ENCODE measurements at places on chromosomes 7 and 10.

GRCh38 chr7:92028686-92029085 lies 88.0 kb downstream of the AKAP9 start:
- no peak for DNase-seq

- DNase-seq: no peak
Observed at GRCh38 chr10:66259836-66260235, 666.0 kb upstream of the LRRTM3 start.

- peak; percentile 30 for DNase-seq
Observed at GRCh38 chr7:85997515-85997914, 646.2 kb upstream of the GRM3 start.

DNA sequence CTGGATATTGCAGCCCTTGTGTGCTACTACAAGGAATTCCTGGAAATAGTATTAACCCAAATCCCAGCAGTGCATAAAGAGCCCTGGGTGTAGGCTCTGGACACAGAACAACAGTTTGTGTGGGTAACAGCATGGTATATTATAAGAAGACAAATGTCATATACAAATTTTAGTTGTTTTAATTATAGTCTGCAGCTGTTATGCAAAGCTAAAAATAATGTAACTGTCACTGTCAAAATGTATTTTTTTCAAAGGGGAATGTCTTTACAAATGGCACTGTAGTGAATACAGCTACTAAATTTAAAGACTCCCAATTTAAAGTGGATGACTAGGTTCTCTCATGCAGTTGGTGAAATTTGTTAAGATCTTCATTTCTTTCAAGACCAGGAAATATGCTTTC lies 339.0 kb downstream of the GPR37 start:
- DNase-seq: no peak

- DNase-seq: no peak
Observed at GRCh38 chr7:79624336-79624735, 170.9 kb upstream of the MAGI2 start.

GRCh38 chr7:146948703-146949102 lies 832.1 kb downstream of the CNTNAP2 start:
- no peak for DNase-seq

DNA sequence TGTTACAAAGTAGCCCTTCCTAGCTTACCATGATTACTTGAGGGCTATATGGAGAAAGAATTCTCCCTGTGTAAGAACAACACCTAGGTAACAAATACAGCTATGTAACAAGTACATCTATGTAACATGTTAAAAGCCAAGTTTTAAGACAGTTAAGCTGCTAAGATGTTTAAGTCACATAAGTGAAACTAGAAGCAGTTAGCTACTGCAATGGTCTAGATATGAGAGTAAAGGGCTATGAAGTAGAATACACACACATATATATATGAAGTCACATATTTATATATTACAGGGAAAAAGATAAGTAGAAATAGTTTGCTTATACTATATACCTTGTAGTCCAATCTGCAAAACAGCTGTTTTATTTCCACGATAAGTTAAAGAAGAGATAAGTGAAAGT lies 14.4 kb downstream of the POT1 start:
- DNase-seq: no peak

DNA sequence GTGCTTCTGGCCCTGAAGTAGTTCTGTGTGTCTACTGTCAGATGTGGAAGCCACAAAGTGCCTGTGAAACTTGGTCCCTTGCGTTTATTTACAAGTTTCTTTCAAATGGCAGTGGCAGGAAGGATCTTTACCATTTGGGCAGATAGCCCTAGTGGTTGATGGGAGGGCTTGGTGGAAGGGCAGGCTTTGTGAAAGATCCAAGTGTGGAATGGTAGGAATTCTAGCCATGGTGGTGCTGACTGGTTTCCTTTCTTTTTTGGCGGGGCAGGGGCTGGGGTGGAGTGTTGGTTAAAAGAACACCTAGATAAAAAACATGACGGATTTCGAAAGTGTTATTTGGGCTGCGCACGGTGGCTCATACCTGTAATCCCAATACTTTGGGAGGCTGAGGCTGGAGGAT lies 27.0 kb downstream of the AUTS2 start:
- DNase-seq: no peak

DNA sequence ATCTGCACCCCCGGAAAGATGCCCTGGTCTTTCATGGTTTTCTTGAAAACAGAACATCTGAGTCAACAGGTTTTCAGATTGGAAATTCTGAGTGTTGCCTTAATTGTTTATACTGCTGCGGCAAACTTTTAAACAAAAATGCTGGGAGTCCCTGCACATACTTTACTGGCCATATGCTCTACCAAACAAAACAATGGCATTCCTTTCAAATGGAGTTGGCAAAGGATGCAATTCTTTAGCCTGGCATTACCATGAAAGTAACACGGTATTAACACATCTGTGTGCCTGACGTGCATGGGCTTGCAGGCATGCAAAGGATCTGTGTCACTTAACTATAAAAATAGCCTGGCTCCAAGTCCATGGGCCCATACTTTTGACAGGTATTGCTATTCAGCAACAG lies 4.2 kb downstream of the INHBA start:
- DNase-seq: no peak

DNA sequence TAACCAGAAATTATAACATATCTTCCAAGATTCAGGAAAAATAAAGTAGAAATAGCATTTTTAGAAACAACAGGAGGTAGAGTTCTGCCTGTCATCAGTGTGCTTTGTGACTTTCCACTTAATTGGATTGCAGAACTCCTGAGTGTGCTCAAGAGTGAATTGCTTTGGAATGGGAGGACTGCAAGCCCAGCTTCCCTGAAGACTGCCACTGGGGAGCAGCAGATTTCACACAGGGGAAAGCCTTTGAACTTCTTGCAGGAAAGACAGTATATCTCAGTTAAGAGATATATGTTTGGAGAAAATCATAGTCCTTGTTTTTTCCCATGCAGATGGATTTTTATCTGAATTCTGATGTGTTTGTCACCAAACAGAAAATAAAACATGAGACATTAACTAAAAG lies 124.5 kb downstream of the TMEM168 start:
- DNase-seq: peak; percentile 49

DNA sequence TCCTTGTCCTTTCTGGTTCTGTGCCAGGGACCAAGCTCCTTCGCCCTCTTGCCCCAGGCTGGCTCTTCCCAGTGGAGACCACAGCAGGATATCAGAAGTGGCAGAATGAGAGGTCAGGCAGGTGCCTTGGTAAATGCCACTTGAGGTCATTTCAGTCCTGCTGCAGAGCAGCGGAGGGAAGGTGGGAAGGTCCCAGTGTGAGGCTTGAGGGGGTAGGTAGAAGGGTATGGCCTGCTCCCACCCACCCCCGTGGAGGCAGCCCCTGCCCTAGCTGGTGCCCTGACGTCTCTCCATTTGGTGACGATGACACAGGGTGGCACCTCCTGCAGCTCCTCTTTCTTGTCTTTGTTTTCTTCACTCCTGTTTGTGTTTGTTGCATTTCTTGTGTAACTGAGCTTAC lies 538.8 kb downstream of the TCERG1L start:
- DNase-seq: no peak

GRCh38 chr10:127894146-127894545 lies 1.4 kb upstream of the CLRN3 start:
- DNase-seq: no peak

- DNase-seq: no peak
Observed at GRCh38 chr10:44927352-44927751, 16.2 kb downstream of the TMEM72 start.

- DNase-seq: no peak
Observed at GRCh38 chr10:6143181-6143580, 54.3 kb downstream of the RBM17 start.

GRCh38 chr7:158517571-158517970 lies 70.1 kb downstream of the PTPRN2 start:
- DNase-seq: no peak

GRCh38 chr7:81692146-81692905 lies 77.5 kb downstream of the HGF start:
- DNase-seq: peak; percentile 99

DNA sequence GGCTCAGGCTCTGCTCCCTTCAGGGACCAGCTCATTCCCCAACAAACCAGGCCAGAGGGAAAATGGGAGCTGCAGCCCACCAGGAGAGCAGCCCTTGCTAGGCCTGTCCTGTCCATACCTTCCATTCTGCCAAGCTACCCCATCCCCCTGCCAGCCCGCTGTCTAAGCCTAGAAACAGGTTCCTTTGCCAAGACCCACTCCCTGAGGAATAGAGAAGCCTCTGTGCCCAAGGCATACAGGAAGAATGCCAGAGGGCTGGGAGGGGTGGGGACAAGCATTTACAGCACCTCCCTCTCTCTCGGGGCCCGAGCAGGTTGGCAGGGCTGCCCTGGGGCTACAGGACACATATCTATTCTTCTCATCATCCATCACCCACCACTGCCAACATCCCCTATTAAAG lies 178.3 kb downstream of the GRID1 start:
- no peak for DNase-seq

- DNase-seq: no peak
Observed at GRCh38 chr10:72059843-72060822, 28.2 kb downstream of the SPOCK2 start.

DNA sequence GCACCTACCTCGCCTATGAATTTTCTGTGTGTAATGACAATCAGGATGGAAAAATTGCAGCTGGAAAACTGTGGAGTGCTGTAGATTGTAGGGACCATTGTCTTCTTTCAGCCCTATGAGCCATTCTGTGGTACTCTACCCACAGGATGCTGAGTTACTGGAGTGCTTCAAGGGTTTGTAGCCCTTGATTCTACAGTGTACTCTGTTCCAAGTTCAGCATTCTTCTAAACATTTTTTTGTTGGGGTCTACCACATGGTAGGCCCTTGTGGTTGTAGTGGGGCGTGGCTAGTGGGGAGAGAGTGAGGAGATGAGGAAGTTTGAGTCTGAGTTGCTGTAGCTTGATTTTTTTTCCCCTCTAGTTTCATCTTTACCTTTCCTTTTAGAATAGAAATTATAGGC lies 33.5 kb downstream of the REEP3 start:
- no peak for DNase-seq

- DNase-seq: no peak
Observed at GRCh38 chr10:92544296-92544695, 29.6 kb downstream of the IDE start.
